GM12878 (cell line): ENCODE measurements at places on chromosomes 16 and 17. TPM values are rescaled to one million over a fixed set of nuclear protein-coding genes. Genes with fewer than 3 reads are reported as not detected.

The LITAFD gene
- not detected in 2 replicates for total RNA-seq

The C16orf89 gene
- total RNA-seq = not detected in 2 replicates

The LLGL2 gene
- 6.3 and 7.6 TPM in 2 replicates for total RNA-seq

The AURKB gene
- 140 and 141 TPM in 2 replicates for total RNA-seq

The NTN3 gene
- not detected in 2 replicates for total RNA-seq

DNA sequence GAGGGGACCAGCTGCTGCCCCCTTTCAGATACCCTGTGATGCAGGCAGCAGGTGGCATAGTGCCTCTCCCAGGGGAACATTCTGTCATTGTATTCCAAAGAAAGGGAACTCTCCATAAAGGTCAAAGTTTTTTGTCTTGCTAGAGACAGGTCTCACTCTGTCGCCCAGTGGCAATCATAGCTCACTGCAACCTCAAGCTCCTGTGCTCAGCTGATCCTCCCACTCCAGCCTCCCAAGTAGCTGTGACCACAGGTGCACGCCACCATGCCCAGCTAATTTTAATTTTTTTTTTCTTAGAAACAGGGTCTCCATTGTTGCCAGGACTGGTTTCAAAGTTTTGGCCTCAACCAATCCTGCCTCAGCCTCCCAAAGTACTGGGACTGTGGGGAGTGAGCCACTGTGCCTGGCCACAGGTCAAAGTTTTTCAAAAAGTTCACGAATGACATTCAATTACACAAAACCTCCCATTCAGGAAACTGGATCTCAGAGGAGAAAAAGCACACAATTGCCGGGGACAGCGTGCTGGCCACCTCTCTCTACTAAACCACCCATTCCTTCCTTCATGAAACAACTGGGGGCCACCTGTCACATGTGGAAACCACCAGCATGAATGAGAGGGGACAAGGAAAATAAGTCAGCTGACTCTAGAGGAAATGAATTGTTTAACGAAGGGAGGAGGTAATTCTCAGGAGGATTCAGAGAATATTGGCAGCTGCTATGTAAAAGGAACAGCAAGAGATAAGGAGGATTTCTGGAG lies 80.0 kb downstream of the MARCHF10 start:
- DNase-seq = no peak

- DNase-seq = no peak
Measured at GRCh38 chr17:40419559-40420331, 2.0 kb upstream of the TOP2A start.

- no peak for DNase-seq
Measured at GRCh38 chr16:19119564-19119963, 5.8 kb downstream of the ITPRIPL2 start.

DNA sequence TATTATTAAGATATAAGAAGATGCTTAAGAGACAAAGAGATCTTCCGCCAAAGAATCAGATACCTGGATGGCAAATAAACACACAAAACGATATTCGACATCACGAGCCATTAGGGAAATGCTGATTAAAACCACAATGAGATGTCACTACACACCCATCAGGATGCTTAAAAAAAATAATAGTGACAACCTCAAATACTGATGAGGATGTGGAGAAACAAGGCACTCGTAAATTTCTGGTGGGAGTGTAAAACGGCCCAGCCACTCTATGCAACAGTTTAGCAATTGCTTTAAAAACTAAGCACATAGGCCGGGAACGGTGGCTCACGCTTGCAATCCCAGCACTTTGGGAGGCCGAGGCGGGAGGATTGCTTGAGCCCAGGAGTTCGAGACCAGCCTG lies 39.4 kb downstream of the TBC1D16 start:
- DNase-seq = no peak

DNA sequence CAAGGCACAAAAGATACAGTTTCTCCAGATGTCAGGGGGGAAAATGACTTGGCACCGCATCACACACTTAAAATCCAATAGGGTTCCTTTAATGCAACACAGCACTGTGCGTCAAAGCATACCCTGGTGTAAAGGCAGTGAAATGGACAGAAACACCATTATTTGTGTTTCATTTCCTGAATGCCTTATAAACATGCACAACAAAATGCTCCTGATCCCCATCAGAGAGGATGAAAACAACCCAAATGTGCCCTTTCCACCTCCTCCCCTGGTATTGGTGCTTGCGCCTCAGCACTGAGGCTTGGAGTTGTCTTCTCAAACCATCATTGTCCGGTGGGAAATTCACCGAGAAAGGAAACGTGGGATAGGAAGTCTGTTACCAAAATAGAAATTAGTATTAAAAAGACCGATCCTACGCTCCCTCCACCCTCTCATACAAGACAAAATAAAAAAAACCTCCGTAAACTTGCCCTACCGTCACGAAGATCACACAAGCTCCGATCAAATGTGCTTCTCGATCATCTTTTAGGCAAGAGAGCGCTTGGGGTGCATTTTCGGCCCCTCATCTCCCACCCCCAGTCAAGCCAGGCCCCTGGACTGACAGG lies 722 bp downstream of the CDC27 start:
- DNase-seq = no peak

- DNase-seq = no peak
Measured at GRCh38 chr17:51046514-51047384, 73.9 kb downstream of the SPAG9 start.

DNA sequence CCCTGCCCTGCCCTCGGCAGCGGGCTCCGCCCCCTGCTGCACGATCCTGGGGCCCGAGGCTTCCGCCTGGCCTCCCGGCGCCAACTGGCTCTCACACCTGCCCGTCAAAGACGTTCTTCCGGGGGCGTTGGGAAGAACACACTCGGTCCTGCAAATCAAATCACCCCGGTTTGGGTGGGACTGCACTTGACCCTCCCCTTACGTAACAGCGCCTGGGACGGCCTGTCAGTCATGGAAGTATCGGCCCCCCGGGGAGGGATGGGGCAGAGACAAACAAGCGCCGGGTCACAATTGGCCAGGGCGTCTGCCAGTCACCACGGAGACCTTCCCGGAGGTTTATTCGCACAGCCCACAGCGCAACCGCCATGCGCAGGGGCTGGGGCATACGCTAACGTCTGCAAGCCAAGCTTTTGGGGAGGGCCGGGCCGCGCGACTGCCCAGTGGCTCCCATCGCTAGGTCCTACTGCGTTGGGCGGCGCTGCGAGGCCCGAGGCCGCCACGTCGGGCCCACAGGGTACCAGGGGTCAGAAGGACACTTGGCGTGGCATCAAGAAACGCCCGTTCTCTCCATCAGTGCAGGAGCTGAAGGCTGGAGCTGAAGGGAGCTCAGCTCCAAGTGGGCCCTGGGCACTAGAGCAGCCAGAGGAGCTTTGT lies 388 bp upstream of the AKTIP start:
- DNase-seq = peak; percentile 99

- DNase-seq = no peak
Measured at GRCh38 chr16:56864960-56865359, at the start of gene SLC12A3. SLC12A3 (plus strand) TSS chr16:56865207; CDS start chr16:56865236, 29 bp downstream.

GRCh38 chr17:7260151-7260550 lies 2.1 kb downstream of the CLDN7 start:
- DNase-seq = no peak

DNA sequence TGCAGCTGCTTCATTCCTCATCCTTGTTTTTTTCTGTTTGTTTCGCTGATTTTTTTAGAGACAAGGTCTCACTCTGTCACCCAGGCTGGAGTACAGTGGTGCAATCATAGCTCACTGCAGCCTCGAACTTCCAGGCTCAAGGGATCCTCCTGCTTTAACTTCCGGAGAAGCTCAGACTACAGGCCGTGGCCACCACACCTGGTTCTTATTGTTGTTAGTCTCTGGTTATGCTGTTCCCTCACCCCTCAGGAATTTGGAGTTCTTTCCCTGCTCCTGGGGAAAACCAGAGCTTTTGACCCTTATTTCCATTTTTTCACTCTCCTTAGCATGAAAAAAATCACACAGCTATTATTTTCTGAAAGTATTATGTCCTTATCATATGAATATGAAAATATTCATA lies 1.8 kb downstream of the ODF4 start:
- DNase-seq = no peak
